CD4-positive, alpha-beta T cell treated with Interleukin-1 beta for 1 hour (primary cell): ENCODE measurements at places on chromosomes 2 and 18.

DNA sequence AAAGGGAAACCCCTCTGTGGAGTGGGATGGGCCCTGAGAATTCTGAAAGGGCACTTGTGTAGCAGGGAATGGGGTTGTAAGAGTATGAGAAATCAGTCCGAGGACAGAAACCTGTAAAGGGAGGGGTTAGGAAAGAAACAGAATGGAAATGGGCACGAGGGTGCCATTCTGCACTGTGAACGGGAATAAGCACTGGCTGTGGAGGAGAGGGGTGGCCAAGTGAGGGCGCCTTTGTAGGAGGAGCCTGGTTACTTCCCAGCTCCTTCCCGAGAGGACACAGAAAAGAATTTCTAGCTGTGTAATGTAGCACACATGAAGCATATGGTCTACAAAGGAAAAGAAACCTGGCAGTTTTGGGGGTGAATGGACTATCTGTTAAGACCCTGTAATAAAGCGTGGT is 53.4 kb downstream of the POLR1A start:
- DNase-seq = no peak

DNA sequence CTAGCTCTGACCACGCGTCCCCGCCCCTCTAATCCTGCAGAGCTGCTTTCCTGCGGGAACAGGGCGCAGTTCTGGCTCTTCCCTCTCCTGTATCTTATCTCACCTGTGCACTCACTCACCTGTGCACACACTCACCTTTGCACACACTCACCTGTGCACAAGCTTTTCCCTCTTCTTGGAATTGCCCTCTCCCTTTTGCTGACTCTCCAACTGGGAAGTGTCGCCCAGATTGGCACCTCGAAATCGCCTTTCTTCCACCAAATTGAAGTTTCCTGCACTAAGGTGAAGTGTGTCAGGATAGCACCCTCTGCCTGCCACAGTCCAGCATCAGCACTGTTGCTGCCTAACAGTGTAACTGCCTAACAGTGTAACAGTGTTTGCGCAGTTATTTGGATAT is 566 bp upstream of the CMPK2 start:
- peak; percentile 39 for DNase-seq

DNA sequence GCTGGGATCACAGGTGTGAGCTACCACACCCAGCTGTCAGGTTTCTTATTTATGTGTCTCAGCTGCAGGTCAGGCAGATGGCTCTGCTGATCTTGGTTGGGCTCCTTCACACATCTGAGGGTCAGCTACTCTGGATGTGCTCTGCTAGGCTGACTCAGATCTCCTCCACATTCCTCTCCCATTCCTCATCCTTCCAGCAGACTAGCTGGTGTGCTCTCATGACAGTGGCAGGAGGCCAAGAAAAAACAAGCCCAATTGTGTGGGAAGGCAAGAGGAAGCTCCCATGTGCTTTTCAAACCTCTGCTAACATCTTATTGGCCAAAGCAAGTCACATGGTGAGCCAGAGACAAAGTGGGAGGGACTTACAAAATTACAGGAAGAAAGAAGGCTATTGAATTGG is 11.7 kb upstream of the MSH6 start:
- DNase-seq = no peak

DNA sequence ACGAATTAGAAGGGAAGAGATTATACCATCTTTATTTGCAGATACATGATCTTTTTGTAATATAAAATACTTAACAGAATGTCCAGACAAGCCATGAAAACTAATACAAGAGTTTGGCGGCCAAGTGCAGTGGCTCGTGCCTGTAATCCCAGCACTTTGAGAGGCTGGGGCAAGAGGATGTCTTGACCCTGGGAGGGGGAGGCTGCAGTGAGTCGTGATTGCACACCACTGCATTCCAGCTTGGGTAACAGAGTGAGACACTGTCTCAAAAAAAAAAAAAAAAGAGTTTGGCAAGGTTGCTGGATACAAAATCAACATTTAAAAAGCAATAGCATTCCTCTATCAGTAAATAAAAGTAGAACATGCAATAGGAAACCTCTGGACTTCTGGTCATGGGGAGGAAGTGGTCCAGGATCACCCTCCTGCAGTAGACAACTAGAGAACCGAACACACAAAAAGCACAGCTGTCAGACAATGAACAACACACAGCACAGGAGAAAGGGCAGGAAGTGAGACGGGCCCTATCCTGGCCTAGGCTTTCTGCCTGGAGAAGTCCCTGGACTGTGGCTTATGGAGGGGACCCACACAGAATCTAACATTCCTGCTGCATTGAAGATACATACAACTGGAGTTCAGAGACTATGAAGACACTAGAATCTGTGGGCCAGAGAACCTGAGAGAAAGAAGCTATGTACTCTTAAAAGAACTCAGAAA is 118.9 kb upstream of the ARL4C start:
- no peak for DNase-seq

- DNase-seq = no peak
Measured at GRCh38 chr2:78281164-78281563, 744.3 kb upstream of the REG3G start.

- DNase-seq = no peak
Measured at GRCh38 chr2:237594514-237594871, 4.0 kb upstream of the RAB17 start.

- DNase-seq = no peak
Measured at GRCh38 chr2:26776195-26776800, 9.6 kb upstream of the CENPA start.

DNA sequence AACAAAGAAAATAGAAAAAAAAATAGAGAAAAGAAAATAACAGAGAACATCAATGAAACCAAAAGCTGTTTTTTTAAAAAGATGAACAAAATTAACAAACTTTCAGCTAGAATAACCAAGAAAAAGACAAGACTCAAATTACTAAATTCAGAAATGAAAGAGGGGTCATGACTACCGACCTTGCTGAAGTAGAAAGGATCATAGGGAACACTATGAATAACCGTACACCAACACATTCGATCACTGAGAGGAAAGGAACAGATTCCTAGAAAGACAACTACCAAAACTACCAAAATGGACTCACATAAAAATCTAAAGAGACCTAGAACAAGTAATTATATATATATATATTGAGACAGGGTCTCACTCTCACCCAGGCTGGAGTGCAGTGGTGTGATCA is 37.4 kb upstream of the DTNB start:
- DNase-seq = no peak

- DNase-seq = no peak
Measured at GRCh38 chr18:52451851-52452250, 111.9 kb downstream of the DCC start.

DNA sequence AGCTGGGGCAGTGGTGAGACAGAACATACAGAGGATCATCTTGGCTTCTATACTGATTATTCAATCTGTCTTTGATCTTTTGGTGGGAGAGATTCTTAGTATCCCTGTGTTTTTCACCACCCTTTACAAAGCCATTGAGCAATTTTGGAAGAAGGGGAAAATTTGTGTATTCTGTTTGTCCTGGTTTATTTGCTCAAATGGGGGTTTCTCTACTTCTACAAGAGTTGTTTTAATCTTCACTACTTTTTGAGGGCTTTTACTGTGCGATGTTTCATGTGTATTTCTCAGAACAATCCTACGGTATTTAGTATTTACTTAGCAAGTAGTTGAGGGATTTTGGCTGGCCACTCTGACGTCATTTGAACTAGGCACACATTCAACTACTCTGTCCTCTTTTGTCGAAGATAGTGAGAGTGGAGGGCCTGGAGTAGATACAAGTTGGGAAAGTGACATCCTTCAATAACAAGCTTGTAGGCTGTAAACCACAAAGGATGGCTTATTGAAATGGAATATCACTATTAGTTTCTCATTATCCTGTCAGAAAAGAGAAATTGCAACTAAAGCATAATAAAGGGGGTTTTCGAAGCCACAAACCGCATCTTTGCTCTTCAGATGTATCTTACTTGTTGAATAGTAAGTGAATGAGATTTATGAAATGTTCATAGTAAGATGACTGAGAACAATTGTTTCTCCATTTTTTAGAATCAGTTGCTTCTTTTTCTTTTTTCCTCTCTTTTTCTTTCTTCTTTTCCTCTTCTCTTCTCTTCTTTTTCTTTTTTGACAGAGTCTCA is 24.8 kb downstream of the FMNL2 start:
- DNase-seq = no peak
